Activated CD4-positive, alpha-beta memory T cell treated with anti-CD3 and anti-CD28 coated beads, Interleukin-2, amount 10 ng/mL, durations not matched to agents 7 days and 5 days (primary cell): ENCODE measurements at places on chromosomes 13 and 19. TPM values are rescaled to one million over a fixed set of nuclear protein-coding genes. Genes with fewer than 3 reads are reported as not detected.

ZNF98 gene
- not detected for total RNA-seq

- DNase-seq, result peak; percentile 22
These were observed 801 bp downstream of the QTRT1 start for GRCh38 chr19:10701955-10702525.

DNA sequence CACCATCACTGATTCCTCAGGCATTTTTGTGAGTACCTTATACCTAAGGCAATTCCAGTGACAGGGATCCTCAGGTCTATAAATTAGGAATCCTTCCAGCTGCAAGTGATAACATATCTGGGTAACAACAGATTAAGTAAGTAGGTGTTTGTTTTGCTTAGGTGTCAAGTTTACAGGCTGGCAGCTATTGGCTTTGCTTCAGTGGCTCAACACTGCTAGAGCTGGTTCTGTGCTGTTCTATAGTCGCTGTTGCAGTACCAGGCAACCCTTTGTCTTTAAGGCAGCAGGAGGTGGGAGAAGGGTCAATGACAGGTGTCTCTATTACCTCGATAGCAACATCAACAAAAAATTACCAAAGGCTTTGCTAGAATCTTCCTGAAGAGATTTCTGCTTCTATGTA is 27.0 kb downstream of the SLC10A2 start:
- no peak for DNase-seq

LILRB1 gene
- total RNA-seq, result 0.08 TPM

GRCh38 chr19:23259961-23260360 is 9.8 kb upstream of the ZNF724 start:
- DNase-seq, result no peak

- no peak for DNase-seq
These were observed 126.7 kb upstream of the MRI1 start for GRCh38 chr19:13637664-13638063.

- peak; percentile 29 for DNase-seq
These were observed 7.1 kb upstream of the ACTL9 start for GRCh38 chr19:8705742-8706141.

DNA sequence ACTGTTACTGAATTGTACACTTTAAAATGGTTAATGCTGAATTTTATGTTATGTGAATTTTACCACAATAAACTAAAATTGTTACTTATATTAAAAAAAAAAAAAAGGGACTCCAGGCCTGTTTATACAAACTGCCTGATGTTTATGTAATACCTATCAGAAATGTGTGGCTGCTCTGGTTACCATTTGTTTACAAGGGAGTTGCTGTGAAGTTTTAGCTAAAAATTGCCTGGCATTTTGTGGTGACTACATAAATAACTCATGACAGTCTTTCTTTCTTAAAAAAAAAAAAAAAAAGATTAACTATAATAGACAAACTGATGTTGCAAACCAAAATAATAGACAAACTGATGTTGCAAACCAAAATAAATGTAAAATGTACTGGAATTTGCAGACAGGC is 71.8 kb downstream of the CDADC1 start:
- DNase-seq, result no peak

SHISA2 gene
- total RNA-seq, result 0.43 TPM
